ENCODE measurements at places on chromosomes 12 and 14. TPM values are rescaled to one million over a fixed set of nuclear protein-coding genes. Genes with fewer than 3 reads are reported as not detected.

DNA sequence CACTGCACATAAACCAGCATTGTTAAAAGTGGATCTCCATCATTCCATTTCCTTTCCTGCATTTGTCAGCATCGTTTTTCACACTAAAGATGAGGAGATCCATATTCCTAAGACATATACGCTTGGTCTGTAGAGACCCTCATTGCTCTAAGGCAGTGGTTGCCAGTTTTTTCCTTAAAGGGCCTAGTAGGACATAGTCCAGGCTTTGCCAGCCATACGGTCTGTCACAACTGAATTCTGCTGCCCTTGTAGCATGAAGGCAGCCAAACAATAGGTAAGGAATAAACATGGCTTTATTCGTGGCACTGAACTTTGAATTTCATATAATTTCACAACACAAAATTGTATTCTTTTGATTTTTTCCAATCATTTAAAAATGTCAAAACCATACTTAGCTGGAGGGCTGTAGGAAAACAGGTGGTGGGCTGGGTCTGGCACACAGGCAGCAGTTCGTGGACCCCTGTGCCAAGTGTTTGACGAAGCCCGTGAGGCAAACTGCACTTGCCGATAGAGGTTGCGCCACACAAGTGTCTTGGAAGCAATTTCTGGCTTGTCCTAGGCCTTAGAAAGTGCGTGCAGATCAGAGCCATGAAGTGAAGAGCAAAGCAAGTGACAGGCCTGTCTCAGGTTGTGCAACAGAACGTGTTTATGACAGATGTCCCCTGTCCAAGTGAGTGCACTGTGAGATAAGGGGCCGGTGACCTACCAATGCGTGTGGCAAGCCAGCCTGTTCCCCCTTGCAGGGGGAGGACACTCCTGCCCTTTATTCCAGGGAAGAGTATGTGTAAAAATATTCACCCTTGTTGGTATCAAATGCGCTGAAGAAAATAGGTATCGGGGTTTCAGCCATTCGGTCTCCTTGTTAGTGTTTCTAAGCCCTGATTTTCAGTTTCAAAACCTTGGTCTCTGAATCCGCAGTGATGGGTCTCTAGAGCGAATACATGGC lies 916 bp upstream of the CHPT1 start:
- H3K36me3 ChIP-seq: no peaks in the 10 kb centered on the region
- peak overlapping the region; percentile 58 for H3K4me3 ChIP-seq
- DNase-seq: no peak
- peaks cover 15% of the 10 kb centered on the region for H3K4me1 ChIP-seq
- H3K27me3 ChIP-seq: no peaks in the 10 kb centered on the region

DNA sequence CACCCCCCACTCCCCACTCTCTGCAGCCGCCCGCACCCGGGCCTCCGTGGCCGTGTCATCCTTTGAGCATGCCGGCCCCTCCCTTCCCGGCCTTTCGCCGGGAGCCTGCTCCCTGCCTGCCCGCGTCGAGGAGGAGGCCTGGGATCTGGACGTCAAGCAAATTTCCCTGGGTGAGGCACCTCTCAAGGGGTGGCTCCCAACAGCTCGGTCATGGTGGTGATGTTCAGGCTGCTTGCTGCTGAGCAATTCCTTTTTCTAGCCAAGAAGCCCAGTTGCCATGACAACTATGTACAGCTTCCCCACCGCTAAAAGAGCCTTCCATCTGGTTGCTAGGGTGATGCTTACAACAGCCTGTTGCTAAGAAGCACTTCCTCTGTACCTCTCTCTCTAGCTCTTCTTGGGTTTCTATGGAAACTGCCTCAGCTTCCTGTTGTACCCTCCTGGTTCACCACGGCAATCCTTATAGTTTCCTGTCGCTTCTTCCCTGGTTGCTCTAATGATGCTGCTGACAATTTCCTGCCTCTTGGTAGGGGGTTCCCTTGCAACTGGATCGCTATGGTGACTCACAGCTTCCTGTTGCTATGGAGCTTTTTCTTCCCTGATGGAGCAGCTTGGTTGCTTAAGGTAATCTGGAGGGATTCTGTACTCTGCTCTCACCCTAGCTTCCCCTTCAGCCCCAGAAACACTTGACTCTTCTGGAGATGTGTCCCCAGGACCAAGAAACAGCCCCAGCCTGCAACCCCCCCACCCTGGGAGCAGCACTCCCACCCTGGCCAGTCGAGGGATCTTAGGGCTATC lies 11.0 kb downstream of the ZNF219 start:
- no peaks in the 10 kb centered on the region for H3K27me3 ChIP-seq
- H3K4me1 ChIP-seq: peaks cover 30% of the 10 kb centered on the region
- DNase-seq: no peak
- H3K4me3 ChIP-seq: no peak overlapping the region
- no peaks in the 10 kb centered on the region for H3K36me3 ChIP-seq
- H3K27ac ChIP-seq: no peak overlapping the region

GRCh38 chr14:34368115-34368970 lies 93.7 kb downstream of the SPTSSA start:
- H3K27me3 ChIP-seq: no peaks in the 10 kb centered on the region
- H3K4me3 ChIP-seq: no peak overlapping the region
- no peak overlapping the region for H3K27ac ChIP-seq
- DNase-seq: no peak
- no peaks in the 10 kb centered on the region for H3K4me1 ChIP-seq

DNA sequence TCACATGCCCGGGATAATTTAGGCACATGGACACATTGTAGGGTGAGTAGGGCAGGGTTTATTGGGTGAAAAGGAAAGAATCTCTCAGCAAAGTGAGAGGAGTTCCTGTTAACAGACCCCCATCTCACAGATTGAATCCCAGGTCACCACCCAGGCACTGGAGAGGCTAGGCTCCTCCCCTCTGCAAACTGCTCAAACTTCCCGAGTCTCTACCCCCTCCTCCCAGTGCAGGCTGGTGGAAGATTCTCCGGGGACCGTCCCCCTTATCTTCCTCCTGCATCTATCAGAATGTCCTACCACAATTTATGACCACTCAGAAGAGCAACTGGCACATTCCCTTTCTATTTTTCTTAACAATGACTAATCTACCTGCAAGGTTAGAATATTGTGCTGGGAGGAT lies 126.0 kb downstream of the NTF3 start:
- H3K27ac ChIP-seq: no peak overlapping the region
- H3K4me3 ChIP-seq: no peak overlapping the region
- DNase-seq: no peak
- no peaks in the 10 kb centered on the region for H3K4me1 ChIP-seq
- H3K27me3 ChIP-seq: no peaks in the 10 kb centered on the region
- no peaks in the 10 kb centered on the region for H3K36me3 ChIP-seq

GRCh38 chr14:58138714-58139482 lies 13.1 kb downstream of the ARMH4 start:
- H3K4me1 ChIP-seq: 0 out of 2 replicates have a peak, but pooled peaks cover 3% of the 10 kb centered on the region
- no peaks in the 10 kb centered on the region for H3K36me3 ChIP-seq
- H3K4me3 ChIP-seq: no peak overlapping the region
- no peak for DNase-seq

The STX2 gene
- total RNA-seq: 19.2 TPM

The CACNA1C gene
- total RNA-seq: 0.05 TPM

All from HCT116 (cell line).